Fibroblast of villous mesenchyme (primary cell): ENCODE measurements at places on chromosomes 13 and 19. TPM values are rescaled to one million over a fixed set of nuclear protein-coding genes. Genes with fewer than 3 reads are reported as not detected.

DNA sequence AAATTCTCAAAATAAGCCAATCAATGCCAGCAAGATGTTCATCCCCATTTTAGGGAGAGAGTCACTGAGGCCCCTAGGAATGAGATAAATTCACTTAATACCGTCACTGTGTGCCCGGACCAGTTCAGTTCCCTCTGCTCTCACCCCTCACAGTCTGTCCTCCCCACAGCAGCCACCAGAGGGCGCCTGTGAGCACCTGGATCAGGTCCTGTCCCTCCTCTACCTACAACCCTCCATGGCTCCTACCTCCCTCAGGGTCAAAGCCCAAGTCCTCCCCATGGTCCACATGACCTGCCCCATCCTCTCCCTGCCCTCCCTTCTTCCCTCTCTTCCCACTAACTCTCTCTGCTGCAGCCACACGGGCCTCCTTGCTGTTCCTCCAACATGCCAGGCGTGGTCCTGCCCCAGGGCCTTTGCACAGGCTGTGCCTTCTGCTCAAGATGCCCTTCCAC, 42.0 kb upstream of the NFIC start:
- peak; percentile 25 for DNase-seq

DNA sequence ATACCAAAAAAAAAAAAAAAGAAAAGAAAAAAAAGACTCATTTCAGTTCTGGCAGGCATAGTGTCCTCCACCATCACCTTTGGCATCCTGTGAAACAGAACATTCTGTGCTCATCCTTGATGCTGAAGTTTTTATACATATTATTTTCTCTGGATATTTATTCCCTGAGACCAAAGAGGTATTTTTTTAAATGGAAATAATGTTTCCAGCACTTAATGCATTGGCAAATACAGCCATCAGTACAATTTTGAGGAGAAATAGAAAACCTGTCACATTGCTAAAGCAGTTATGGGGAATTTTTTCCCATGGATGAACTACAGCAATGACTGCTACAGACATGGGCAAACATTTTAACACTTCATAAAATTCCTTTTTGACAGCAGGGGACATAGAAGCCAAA, 312.4 kb downstream of the DNAJC15 start:
- DNase-seq, result no peak

- no peak for DNase-seq
Observed at GRCh38 chr13:40096357-40096901, 441.0 kb downstream of the COG6 start.

DNA sequence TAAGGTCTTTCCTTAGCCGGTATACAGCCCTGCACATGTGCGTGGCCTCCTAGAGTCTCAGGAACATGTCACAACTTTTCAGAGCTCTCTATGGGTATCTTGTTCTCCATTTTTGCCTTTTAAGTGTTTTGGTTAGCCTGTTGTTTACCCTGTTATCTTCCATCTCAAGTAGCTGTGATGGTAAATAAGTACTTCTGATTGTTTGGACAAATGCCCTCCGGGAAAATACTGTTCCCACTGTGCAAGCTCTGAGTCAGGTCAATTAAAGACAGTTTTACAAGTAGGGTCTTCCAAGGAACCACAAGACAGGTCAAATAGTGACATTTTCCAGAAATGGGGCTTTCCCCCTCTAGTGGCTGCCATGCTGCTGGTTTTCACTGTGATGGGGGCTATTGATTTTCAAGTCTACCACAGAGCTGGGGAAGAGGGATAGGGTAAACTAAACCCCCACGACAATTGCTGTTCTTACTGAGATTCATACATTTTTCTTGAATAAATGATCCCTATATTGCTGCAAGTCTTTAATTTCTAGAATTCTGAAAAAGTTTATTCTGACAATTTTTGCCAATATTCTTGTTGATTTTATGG, 109.5 kb downstream of the TM9SF2 start:
- peak; percentile 65 for DNase-seq

- no peak for DNase-seq
Observed at GRCh38 chr19:46906221-46906620, 45.4 kb downstream of the ARHGAP35 start.

- DNase-seq, result no peak
Observed at GRCh38 chr19:50331221-50331993, 2.2 kb upstream of the KCNC3 start.

- no peak for DNase-seq
Observed at GRCh38 chr19:16384688-16385087, 60.1 kb downstream of the KLF2 start.

DNA sequence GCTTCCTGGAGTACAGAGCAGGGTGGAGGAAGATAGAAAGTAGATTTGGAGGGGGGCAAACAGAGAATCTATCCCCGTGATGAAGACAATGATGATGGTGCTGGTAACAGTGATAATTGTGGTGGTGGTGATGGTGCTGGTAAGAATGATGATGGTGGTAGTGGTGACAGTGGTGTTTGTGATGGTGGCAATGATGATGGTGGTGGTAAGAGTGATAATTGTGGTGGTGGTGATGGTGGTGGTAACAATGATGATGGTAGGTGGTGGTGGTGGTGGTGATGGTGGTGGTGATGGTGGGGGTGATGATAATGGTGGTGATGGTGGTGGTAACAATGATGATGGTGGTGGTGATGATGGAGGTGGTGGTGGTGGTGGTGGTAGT, 169.8 kb downstream of the TSHZ3 start:
- no peak for DNase-seq

DNA sequence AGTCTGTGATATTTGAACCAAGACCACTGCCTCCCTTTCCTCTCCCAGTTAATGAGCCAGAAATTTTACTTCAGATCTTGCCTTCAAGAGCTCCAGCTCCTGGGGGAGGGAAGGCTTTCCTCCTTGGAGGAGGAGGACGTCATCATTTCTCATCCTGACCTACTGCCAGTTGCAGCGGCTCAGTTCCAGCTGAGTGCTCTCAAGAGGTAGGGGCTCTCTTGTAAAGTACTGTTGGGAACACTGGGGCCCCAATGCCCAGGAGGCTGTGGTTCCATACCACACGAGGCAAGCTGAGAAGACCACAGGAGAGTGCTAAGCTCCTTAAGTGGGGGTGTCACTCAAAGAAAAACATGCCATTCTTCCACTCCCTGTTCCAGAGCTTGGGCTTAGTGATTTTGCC, 36.2 kb downstream of the METTL21C start:
- no peak for DNase-seq

GRCh38 chr19:15107061-15108010, at the start of gene SYDE1:
Gene SYDE1 (plus strand): TSS chr19:15107401. CDS start chr19:15107434, 33 bp downstream.
- peak; percentile 59 for DNase-seq

- DNase-seq, result no peak
Observed at GRCh38 chr13:78319101-78319627, 284.2 kb downstream of the POU4F1 start.

GRCh38 chr19:11453468-11454341, 18.3 kb downstream of the PRKCSH start:
- no peak for DNase-seq

The TYK2 gene
- total RNA-seq, result 83.8 and 96.6 TPM in 2 replicates

The PPM1N gene
- 1.3 and 2.3 TPM in 2 replicates for total RNA-seq
